ENCODE measurements at places on chromosomes 7 and 10.

GRCh38 chr7:85522070-85522469 is 335.2 kb upstream of the SEMA3D start:
- DNase-seq = no peak

DNA sequence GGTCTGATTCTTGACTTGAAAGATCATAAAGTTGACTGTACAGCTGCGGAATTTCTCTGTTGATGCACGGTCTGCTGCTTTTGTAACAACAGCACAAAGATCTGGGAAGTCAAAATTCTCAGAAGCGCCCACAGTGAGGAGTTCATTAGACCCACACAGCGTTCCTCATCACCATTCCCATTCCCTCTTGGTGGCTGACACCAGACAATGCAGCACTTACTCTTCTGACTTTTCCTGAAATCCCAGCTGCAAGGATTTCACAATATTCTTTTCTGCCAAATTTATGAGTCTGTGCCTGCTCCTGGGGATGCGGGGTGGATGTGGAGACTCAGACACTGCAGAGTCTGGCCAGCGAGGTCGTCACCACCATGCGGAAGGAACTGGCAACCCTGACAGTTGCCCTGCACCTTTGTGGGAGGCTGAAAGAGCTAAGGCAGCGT is 233.9 kb downstream of the FANK1 start:
- DNase-seq = no peak

DNA sequence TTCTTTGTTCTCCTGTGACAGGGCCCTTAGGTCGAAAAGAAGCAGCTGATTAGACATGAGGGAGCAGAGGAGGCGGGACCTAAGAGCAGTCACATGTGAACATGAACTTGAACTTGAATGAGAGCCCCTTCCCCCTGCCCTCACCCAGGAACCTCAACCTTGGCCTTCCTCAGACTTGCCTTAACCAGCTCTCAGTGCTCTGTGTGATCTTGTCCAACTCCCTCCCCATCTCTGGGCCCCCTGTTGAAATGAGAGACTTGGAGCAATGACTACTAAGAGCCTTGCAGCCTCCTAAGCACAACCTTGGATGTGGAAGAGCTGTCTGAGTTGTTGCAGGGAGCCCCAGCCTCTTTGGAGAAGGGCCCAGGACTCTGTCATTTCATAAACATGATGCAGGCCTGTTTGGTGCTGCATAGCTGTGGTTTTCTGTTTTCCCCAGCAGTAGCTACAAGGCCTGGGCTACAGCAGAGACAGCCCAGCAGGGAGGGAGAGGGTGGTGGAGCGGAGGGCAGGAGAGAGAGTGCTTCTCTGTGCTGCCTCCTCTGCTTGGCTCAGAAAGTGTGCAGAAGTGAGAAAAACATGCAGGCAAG is 123.9 kb upstream of the ZMIZ1 start:
- DNase-seq = no peak

- no peak for DNase-seq
These were observed 49.1 kb downstream of the APBB1IP start for GRCh38 chr10:26486990-26487850.

DNA sequence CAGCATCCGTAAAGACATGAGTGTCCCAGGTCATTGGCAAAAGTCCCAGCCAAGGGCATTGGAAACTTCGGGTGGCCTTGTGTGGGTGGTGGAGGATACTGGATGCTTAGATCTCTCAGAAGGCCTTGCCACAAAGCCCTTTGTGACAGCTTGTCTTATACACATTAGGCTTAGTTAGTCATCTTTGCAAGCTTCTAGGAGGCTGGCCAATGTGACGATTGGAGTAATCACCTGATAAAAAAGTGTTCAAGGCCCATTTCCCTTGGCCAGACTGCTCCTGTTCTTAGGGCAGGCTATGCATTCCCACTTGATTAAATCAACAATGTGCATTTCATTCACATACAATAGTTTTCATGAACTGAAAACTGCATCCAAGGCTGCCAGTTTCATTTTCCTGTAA is 26.9 kb downstream of the NPS start:
- DNase-seq = no peak

GRCh38 chr10:48279081-48279751 is 4.7 kb upstream of the FRMPD2 start:
- no peak for DNase-seq

DNA sequence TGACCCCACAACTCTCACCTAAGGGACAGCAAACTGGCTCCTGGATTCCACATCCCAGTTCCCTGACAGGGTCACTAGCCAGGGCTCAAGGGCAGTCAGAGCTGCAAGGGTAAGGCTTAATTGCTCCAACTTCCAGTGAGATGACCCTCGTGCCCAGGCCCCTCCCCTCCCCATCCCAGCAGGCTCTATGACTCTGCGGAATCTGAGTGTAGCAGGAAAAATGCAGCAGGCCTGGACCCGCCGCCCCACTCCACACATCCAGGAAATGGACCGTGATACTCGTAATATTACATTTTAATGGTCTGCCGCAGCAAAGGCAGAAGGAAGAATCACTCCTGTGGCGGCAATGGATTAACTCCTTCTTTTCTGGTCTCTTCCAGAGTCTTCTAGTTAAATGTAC is 91.7 kb upstream of the CHST15 start:
- no peak for DNase-seq

DNA sequence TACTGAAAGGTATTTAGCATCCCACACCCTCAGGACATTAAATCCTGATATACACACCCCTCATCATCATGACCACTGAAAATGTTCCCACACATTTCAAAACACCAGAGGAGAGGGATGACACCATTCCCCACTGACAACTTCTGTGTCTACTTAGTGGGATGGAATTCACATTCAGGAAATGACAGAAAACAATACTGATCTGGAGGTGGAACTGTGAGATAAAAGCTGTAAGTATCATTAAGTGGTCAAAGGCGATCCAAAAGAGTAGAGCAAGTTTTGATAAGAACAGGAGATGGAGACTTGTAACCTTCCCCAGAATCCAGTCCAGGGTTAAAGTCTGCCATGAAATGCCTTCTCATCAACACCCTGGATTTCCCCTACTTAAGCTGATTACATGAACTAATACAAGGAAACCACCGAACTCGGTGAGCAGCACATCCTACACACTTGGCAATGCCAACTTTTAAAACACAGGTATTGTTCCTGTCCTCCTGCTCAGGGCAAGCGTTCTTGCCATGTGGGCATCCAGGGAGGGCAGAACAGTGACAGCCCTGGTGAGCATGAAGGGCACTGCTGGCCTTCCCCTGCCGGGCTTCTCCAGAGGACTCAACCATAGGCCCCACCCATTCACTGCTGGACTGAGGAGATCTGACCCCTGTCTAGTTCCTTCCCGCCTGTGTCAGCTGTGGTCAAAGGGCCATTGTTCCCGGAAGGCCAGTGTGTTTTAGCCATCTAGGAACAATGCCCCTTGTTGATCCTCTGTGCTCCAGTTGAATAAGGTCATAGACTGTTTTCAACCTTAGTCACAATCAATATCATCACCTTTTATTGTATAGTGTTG is 85.0 kb downstream of the SGMS1 start:
- no peak for DNase-seq

DNA sequence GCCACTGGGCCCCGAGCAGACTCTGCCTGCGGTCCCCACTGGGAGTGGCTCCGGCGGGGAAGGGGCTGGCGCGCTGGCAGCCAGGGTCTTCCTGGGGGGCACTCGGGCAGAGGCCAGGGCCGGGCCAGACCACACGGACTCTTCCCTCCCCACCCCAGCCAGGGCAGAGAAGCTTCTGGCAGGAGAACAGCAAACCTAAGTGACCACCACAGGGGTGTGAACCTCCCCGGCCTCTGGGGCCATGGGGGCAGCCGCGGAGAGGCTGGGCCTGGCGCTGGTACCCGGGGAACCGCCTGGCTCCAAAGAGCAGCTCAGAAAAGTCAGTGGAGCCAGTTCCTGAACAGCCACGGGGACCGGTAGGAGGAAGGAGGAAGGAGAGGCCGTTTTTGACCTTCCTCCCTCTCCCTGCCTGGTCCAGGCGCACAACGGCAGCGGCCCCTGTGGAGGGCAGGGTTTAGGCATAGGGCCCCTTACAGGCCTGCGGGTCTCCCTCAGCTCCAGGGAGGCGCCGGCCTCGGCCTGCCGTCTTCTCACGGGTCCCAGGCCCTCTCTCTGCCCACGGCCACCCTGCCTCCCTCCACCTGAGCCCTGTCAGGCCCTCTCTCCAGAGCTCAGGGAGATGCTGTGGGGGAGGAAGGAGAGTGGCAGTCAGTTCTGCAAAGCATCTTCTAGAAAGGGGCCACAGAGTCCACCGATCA is 51.8 kb downstream of the TMEM209 start:
- no peak for DNase-seq

DNA sequence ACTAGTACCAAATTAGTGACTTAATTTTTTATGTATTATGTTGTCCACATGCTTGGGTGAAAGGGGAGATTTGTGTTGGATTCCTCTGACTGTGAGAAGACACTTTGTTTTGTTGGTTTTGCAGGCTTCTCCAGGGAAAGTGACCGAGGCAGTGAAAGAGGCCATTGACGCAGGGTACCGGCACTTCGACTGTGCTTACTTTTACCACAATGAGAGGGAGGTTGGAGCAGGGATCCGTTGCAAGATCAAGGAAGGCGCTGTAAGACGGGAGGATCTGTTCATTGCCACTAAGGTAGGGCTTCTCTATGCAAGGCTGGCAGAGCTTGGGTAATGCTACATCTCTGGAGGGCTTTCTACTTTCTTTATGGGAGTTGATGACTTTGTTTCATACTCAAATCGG is 4.5 kb downstream of the AKR1E2 start:
- DNase-seq = no peak

Data from NCI-H1694 treated with DMSO at 0.1 percent for 48 hours (cell line).